Activated CD4-positive, alpha-beta T cell treated with anti-CD3 and anti-CD28 coated beads, Interleukin-2, amount 50 U/mL, for 48 hours (primary cell): ENCODE measurements at places on chromosomes 5 and 9.

DNA sequence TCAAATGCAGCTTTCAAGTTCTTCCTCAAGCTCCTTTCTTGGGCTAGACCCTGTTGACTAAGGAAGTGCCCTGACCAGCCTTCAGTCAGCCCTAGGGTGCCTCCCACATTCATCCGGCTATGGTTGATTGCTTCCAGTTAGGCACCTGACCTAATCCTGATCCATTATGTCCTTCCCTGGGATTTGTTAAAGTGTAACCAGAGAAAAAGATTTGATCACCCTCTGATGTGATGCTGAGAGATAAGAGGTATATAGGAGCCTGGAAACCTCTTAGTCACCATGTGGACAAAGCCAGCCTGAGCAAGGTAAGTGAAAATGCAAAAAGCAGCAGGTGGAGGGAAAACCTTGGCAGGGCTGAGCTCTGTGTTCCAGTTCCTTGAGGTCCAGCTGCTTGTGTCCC lies 178.8 kb upstream of the ERCC6L2 start:
- DNase-seq = no peak

DNA sequence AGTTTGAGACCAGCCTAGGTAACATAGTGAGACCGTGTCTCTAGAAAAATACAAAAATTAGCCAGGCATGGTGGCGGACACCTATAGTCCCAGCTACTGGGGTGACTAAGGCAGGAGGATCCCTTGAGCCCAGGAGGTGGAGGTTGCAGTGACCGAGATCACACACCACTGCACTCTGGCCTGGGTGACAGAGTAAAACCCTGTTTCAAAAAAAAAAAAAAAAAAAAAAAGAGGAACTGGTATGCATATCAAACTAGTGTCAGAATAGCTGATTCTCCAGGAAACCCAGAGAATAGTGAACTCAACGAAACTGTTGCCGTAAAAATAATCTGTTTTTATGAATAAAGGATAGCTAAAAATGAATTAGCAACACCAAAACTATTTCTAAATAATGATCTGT lies 126.6 kb upstream of the BASP1 start:
- DNase-seq = no peak

GRCh38 chr5:154321546-154321945 lies 124.3 kb upstream of the SAP30L start:
- DNase-seq = no peak

GRCh38 chr9:133796562-133796961 lies 58.4 kb upstream of the SARDH start:
- no peak for DNase-seq

DNA sequence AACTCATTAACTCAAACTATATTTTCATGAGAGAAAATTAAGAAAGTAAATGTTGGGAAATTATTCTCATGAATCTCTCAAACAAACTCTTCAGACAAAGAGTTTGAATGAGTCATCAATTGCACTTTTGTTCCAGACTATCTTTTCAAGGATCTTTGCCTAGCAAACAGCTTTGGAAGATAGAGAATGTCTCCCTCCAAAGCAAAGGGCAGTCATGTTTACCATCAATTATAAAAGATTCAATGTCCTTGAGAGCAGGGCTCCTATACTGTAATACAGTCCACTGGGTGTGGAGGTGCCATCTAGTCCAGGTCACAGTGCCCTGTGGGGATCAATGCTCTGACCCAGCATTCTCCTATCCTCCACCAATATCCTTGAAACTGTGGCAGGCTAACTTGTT lies 1429.3 kb downstream of the EFNA5 start:
- no peak for DNase-seq

GRCh38 chr9:649128-650074 lies 192.1 kb upstream of the DMRT1 start:
- DNase-seq = no peak

- DNase-seq = no peak
Measured at GRCh38 chr5:10539687-10539998, 24.2 kb upstream of the ANKRD33B start.

DNA sequence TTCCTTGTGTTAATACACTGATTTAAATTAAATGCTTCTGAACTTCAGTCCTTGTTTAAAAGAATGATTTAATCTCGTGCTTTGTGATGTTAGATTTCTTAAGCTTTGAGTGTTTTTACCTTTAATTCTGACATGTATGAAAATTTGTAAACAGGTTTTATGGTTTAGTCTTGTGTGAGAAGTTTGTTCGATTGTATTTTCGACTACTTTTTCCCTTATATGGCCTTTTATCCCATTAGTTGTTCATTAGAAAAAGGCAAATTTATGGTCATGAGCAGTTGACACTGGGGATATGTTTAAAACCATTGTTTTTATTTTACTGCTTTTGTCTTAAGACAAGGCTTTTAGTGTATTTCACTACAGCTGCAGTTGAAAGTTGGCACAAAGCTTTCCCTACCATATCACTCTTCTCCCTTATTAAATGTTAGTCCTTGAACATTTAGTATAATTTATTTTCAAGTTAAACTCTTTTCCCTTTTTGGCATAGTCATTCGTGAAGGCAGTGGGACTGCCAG lies 3.3 kb downstream of the UBE2R2 start:
- no peak for DNase-seq

DNA sequence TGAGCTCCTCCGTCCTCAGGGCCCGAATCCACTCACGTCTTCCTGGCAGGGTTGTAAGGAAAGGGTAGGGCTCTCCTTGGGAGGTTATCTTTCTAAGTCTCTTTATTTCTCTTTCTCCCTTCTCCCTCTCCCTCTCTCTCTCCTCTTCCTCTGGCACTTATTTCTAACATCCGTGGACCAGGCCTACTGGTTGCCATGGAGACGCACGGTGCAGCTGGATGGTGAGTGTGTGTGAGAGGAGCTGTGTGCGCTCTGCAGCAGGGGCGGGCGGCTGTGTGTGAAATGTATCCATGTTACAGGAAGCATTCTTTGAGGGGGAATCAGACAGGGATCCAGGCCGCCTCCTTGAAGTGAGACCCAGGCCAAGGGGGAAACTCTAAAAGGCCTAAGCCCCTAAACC lies 32.2 kb downstream of the PCDH1 start:
- DNase-seq = no peak

DNA sequence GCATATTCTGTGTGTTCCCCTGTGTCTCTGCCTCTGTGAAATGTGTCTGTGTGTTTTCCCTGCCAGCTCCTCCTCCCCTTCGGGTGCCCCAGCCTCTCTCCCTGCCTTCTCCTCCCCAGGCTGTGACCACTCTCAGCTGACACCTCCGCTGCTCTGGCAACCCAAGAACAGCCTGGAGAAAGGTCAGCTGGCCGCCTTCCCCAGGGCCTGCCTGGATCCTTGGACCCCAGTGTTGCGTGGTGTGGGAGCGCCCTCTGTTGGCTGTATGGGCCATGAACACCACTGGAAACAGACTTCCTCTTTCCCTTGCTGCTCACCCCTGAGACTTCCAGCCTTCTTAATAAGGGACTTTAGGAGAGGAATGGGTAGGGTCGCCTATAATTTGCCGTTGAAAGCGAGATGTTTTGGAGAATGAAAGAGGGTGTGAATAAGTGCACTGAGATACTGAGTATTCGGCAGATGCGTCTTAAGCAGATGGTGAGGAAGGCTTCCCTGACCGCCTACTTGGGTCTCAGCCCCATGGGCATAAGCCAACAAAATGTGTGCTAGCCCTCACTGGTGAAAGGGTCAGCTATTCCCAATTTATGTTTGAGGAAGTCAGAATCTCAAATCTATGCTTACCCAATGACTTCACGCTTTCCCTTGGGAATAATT lies 114.9 kb upstream of the TRIM32 start:
- DNase-seq = peak; percentile 53

- DNase-seq = no peak
Measured at GRCh38 chr5:90967851-90968250, 409.3 kb downstream of the ADGRV1 start.

GRCh38 chr5:97071101-97071500 lies 71.3 kb downstream of the LIX1 start:
- DNase-seq = no peak

DNA sequence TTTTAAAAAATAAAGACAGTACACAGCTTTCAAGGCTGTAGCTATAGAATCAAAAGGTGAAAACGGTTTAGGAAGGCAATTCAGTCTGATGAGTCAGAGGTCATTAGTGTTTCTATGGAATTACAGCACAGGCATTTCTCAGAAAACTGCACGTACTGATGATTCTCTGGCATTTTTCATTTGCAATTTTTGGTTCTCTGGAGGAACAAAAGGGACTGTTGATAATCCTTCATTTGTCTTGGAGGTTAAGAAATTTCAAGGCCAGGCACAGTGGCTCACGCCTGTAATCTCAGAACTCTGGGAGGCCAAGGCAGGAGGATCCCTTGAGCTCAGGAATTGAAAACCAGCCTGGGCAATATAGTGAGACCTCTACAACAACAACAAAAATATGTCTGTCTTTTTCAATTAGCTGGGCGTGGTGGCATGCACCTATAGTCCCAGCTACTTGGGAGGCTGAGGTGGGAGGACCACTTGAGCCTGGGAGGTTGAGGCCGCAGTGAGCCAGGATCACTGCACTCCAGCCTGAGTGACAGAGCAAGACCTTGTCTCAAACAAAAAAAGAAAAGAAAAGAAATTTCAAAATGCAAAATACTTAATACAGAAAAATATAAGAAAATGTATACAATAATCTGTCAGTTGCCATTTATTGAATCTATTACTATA lies 27.3 kb downstream of the NR6A1 start:
- DNase-seq = no peak
